ENCODE measurements at places on chromosomes 6 and 20. TPM values are rescaled to one million over a fixed set of nuclear protein-coding genes. Genes with fewer than 3 reads are reported as not detected.
A peak's percentile ranks its signal among the peaks of the same experiment; 100 is the strongest.

MEP1A gene
- 0.35 TPM for total RNA-seq

SNX3 gene
- total RNA-seq, result 43.5 TPM

TEAD3 gene
- total RNA-seq, result 4.0 TPM

DNA sequence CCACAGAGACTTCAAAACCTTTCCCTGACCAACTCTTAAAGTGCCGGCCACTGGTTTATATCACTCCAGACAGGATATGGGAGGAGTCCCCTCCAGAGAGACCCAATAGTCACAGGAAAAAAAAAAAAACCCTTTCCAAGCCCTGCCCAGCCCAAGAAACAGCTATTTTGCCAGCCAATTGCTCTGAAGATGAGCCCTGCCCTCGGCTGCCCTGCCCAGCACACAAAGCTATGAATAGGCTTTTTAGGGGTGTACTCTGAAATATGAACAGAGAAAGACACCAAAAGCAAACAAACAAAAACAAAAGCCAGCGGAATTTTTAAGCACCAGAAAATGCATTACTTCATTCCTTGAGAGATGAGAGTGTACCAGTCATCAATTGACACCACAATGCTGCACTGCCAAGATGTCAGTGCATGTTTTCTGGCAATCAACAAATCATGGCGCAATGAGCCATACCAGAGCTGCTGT lies 275.1 kb downstream of the C6orf118 start:
- H3K4me1 ChIP-seq, result no peaks in the 10 kb centered on the region
- DNase-seq, result no peak
- H3K4me3 ChIP-seq, result no peak overlapping the region
- no peaks in the 10 kb centered on the region for H3K27me3 ChIP-seq

GRCh38 chr6:127190552-127190951 lies 72.1 kb downstream of the RSPO3 start:
- H3K27me3 ChIP-seq, result peaks cover under 1% of the 10 kb centered on the region
- H3K4me3 ChIP-seq, result no peak overlapping the region
- DNase-seq, result no peak

DNA sequence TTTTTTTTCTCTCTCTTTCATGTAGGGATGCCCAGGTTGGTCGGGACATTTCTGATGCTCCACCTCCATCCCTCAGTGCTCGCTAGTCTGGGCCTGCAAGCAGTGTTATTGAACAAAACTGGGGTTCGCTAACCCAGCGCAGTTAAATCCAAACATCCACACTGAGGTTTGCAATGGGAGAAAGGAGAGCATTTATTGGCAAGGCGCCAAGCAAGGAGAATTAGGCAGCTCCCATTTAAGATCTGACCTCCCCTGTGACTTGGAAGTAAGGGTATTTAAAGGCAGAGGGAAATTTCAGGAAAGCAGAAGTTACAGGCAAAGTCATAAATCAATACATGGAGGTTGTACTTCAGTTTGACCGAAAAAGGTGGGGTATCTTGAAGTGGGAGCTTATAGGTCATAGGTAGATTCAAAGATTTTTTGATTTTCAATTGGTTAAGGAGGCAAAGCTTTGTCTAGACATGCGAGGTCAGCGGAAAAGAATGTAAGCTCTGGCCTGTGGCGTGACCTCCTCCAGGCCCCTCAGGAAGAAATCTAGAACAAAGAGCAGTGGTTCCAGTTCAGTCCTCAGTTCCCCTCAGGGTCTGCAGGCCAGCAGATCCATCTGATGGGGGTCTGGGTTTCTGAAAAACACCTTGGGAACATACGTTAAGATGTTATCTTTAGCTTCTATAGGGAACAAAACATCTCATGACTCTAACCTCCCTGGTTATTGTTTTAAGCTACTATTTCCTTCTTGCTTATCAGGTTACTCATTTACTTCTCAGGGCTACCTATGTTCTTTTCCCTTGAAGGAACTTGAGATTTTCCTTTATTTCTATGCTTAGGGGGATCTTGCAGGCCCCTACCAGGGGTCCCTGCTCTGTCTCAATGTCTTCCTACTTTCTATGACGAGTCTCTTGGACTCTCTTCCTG lies 66.0 kb upstream of the KIF16B start:
- H3K27ac ChIP-seq, result no peak overlapping the region
- no peaks in the 10 kb centered on the region for H3K36me3 ChIP-seq
- no peaks in the 10 kb centered on the region for H3K27me3 ChIP-seq

DNA sequence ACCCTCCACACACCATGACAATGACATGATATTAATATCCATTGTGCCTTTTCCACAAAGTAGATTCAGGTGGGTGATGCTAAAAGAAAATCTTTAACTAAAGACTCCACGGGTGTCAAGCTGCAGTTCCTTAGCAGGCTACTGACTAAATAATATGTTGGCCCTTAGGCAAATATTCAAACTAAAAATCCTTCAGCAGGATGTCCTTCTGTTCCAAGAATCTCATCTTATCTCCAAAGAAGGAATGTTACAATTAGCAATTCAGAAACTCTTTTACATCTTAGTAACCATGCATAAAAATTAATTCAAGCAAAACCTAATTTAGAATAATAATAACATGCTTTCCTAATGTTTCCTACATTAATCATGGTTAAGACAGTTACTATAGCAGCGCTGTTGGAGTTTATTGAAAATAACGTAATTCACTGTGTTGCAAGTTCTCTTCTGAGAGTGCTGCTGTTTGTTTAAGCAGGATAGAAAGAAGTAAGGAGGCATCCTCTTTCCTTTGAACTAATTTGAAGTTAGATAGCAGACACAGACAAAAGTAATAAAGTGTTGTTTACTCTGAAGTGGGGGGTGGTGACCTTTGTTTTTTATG lies 414.8 kb upstream of the CDH4 start:
- H3K27me3 ChIP-seq, result peaks cover 3% of the 10 kb centered on the region
- H3K27ac ChIP-seq, result no peak overlapping the region
- no peak overlapping the region for H3K4me3 ChIP-seq
- no peaks in the 10 kb centered on the region for H3K4me1 ChIP-seq
- no peaks in the 10 kb centered on the region for H3K36me3 ChIP-seq
- no peak for DNase-seq

DNA sequence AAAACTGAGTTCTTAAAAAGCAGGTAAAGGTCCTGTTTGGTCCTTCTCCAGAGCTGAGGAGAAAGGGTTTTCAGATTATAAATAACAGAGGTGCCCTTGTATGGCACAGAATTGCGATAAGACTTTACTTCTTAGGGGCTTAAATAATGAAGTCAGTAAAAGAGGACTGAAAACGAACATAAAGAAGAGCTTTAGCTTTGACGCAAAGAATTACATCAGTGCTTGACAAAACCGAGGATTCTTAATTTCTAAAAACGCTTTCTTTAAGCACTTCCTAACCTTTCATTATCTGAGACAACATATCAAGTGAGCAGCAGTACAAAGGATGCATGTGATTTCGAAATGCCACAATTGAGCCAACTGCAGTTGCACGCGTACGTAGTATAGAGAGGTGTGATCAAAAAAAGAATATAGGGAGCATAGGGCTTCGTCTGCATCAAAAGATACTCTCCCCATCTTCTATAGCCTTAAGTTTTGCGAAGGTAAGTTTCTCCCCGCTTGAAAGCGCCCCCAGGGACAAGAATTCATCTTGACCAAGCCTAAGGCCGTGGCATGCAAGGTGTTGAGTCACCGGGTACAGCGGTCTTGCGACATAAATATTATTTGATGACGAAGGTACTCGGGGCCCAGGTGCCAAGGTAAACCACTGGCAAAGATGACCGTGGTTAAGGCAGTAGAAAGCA lies 778 bp upstream of the LOC128125822 start:
- peaks cover 22% of the 10 kb centered on the region for H3K4me1 ChIP-seq
- peak overlapping the region; percentile 91 for H3K4me3 ChIP-seq
- no peaks in the 10 kb centered on the region for H3K36me3 ChIP-seq
- H3K27me3 ChIP-seq, result no peaks in the 10 kb centered on the region
- peak overlapping the region; percentile 100 for H3K27ac ChIP-seq

DNA sequence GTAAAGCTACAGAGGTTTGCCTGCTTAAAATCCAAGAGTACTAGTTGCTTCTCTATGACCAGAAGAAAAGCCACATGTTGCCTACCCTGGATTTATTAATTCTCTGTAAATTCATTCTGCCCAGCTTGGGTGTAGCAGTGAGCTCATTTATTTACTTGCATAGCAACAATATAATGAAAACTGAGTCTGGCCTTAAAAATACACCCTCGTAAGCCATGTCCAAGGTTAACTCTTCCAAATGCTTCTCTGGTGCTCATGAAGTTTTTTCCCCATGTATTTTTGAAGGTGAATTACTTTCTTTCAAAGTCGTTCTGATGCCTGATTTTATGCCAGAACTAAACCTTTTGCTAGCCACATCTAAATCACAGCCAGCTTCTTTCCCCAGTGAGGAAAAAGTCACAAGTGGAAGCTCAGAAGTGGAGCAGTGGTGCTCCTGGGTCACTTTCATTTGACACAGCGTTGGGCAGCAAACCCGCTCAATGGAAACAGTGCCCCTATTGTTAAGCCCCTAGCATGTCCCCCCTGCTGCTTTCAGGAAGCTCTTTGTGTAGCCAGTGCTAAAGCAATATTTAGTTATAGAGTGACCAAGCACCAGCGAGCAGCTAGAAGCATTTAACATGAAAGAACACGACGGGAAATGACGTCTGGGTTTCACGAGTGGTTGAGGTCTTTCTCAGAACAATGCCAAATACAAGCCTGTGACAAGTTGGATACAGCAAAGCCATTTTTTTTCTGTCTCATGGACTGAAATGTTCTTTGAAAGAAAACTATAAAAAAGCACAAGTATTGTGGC lies 29.8 kb downstream of the NEDD9 start:
- H3K4me1 ChIP-seq, result peaks cover 23% of the 10 kb centered on the region
- no peaks in the 10 kb centered on the region for H3K27me3 ChIP-seq
- peak overlapping the region; percentile 9 for H3K27ac ChIP-seq
- no peaks in the 10 kb centered on the region for H3K36me3 ChIP-seq
- DNase-seq, result peak; percentile 43

IP6K3 gene
- total RNA-seq, result 0.69 TPM

DNA sequence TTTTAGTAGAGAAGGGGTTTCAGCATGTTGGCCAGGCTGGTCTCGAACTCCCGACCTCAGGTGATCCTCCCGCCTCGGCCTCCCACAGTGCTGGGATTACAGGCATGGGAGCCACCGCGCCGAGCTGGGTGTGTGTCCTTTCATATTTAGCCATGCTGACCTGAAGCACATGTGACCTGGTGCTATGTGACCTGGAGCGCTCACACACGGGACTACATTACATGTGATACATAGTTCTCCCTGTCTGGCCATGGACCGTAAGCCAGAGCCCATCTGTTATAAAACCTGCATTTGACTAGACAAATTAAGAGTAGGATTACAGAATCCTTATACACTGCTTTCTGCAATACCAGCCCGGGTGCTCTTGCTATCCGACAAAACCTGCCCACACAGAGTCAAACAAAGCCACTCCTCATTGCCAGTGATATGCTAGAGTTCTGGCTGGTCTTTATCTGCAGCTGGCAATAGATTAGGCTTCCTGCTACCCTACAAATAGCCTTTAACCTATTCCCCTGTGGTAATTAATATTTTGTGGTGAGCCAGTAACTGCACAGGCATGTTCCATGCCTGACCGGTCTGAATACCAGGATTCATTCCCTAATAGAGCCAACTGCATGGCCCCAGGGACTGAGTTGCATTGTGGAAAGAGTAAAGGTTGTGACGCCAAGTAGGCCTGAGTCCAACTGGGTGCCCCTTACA lies 26.3 kb upstream of the FAM50B start:
- H3K4me1 ChIP-seq, result peaks cover 30% of the 10 kb centered on the region
- H3K36me3 ChIP-seq, result no peaks in the 10 kb centered on the region
- H3K4me3 ChIP-seq, result no peak overlapping the region
- peak; percentile 34 for DNase-seq
- H3K27ac ChIP-seq, result no peak overlapping the region

BPIFA2 gene
- not detected for total RNA-seq

- no peak for DNase-seq
- H3K4me1 ChIP-seq, result no peaks in the 10 kb centered on the region
- H3K27me3 ChIP-seq, result no peaks in the 10 kb centered on the region
- no peak overlapping the region for H3K27ac ChIP-seq
These were observed 62.7 kb upstream of the SLC2A12 start for GRCh38 chr6:134114918-134115714.

DNA sequence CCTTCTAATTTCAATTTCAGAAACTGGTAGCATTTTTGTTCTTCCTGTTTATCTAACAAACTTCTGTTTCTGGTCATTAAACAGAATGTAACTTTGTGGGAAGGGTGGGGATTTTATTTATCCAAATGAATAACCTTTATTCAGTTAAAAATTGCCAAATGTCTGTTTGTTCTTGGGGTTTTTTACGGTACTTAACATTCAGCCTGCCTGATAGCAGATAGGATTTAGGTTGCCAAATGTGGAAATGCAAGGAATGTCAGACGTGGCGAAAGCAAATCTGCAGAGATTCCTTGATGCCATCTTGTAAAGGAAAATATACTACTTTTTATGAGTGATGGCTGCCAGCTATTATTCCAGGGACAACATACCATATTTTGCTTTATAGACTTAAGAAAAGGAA lies 95.7 kb downstream of the LYRM2 start:
- H3K36me3 ChIP-seq, result no peaks in the 10 kb centered on the region
- H3K4me3 ChIP-seq, result no peak overlapping the region
- no peak for DNase-seq
- H3K4me1 ChIP-seq, result no peaks in the 10 kb centered on the region
- no peaks in the 10 kb centered on the region for H3K27me3 ChIP-seq
- H3K27ac ChIP-seq, result no peak overlapping the region

- H3K27ac ChIP-seq, result no peak overlapping the region
- no peaks in the 10 kb centered on the region for H3K27me3 ChIP-seq
- no peak overlapping the region for H3K4me3 ChIP-seq
- DNase-seq, result no peak
- peaks cover 6% of the 10 kb centered on the region for H3K4me1 ChIP-seq
These were observed 88.3 kb upstream of the PAK5 start for GRCh38 chr20:9927224-9927623.

KDM1B gene
- total RNA-seq, result 7.0 TPM

HMGCLL1 gene
- 0.74 TPM for total RNA-seq

C20orf202 gene
- 0.18 TPM for total RNA-seq

GRCh38 chr20:58651946-58652605 lies 993 bp downstream of the STX16 start:
- no peaks in the 10 kb centered on the region for H3K27me3 ChIP-seq
- peaks cover 38% of the 10 kb centered on the region for H3K4me1 ChIP-seq
- no peaks in the 10 kb centered on the region for H3K36me3 ChIP-seq

DNA sequence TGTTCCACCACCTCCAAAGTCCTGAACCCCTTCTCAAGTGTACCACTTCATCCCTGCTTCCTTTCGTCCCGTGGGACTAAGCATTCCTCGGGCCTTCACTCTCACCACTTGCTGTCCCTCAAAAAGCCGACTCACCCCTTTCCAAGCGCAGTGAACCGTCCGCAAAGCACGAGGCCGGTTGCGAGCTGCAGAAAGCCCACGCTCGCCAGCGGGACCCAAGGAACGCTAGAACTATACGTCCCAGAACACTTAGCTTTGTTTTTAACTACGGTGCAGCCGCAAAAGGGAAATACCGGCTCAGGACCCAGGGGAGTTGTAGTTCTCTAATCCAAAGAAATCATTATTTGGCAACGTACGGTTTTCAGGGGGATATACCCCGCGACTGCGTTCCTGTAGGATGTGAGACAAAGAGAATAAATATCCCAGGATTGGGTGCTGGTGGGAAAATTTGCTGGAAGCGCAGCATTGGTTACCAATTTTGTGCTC lies 416 bp upstream of the POLR1H start:
- peaks cover 8% of the 10 kb centered on the region for H3K4me1 ChIP-seq
- H3K36me3 ChIP-seq, result no peaks in the 10 kb centered on the region
- DNase-seq, result peak; percentile 65
- peak overlapping the region; percentile 69 for H3K27ac ChIP-seq

Data from pancreas (tissue), 10 donors.